Pancreas (tissue), 10 donors: ENCODE measurements at places on chromosomes 2 and 18. TPM values are rescaled to one million over a fixed set of nuclear protein-coding genes. Genes with fewer than 3 reads are reported as not detected.

GRCh38 chr18:1267021-1267420 lies 362.4 kb downstream of the ADCYAP1 start:
- DNase-seq = no peak

DNA sequence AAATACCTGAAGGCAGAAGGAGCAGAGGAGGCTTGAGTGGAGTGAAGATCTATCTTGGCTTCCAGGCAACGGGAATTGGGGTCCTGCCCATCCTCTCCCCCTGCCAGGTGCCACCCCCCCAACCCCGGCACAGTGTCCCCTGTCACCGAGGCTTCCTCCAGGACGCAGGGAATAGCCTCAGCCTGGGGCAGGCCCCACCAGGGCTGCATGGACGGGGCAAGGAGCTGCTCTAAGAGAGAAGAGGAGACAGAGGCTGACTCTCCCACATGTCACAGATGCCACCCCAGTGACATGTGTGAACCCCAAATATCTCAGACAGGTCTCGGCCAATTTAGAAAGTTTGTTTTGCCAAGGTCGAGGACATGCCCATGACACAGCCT lies 42.1 kb downstream of the PXDN start:
- no peak for DNase-seq

GRCh38 chr2:177970670-177971454 lies 101.7 kb downstream of the PDE11A start:
- no peak for DNase-seq

- no peak for DNase-seq
These were observed 245.6 kb upstream of the TCF4 start for GRCh38 chr18:55833543-55833942.

ODC1 gene
- total RNA-seq = 28.5 TPM

DNA sequence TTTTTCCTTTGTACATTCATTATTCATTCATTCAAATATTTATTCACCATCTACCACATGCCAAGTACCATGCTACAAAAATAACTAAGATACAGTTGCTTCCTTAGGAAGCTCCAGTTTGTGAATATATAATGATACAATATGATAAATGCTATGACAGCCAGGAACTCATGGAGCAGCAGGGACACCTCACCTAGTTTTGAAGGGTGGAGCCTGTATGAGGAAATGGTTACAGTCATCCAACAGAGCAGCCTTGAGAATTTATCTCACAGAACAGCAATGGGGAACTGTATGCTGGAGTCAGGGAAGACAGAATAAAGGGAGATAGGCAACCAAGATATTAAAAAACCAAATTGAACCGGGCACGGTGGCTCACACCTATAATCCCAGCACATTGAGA lies 124.0 kb downstream of the OSBPL1A start:
- no peak for DNase-seq

- DNase-seq = no peak
These were observed 269.4 kb downstream of the ETAA1 start for GRCh38 chr2:67666386-67667053.

- DNase-seq = no peak
These were observed 184.7 kb downstream of the NEDD4L start for GRCh38 chr18:58228762-58229161.

GRCh38 chr2:219612577-219613286 lies 14.7 kb upstream of the SLC4A3 start:
- no peak for DNase-seq

- no peak for DNase-seq
These were observed 806.1 kb upstream of the LRATD1 start for GRCh38 chr2:13826314-13826853.

CHRND gene
- total RNA-seq = 0.22 TPM

DNA sequence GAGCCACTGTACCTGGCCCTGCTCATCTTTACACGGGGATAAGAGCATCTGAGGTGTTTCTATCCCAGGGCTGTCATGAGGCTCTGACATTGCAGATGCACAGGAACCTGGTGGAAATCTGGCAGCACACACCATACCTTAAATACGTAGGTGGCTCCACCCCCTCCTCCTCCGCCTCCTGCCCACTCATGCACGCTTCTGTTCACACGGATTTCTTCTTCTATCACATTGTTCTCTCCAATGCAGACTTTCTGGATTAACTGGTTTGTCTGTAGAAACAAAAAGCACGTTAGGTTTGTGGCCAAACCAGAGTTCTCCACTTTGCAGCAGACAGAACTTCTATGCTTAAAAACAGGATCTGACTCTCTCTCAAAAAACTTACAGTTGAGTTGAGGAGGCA lies 118.2 kb downstream of the CLIP4 start:
- no peak for DNase-seq

DNA sequence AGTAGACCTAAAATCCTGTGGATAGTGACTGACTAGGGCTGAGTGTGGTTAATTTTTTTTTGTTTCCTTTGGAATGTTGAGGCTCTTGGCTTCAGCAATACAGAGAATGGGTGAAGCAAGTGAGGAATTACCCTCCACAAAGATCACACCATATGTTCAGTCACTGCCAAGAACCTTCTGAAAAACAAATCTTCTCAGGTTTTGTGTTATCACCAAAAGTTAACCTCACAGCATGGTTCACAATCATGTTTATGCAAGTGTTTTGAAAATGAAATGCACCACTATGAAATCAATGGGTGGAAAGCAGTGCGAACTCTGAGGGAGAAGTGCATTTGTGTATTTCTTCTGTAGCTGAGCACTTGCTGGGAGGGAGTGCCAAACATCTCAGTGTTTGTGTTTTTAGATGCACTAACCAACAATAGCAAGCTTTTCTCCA lies 44.4 kb downstream of the SPATS2L start:
- DNase-seq = no peak

DNA sequence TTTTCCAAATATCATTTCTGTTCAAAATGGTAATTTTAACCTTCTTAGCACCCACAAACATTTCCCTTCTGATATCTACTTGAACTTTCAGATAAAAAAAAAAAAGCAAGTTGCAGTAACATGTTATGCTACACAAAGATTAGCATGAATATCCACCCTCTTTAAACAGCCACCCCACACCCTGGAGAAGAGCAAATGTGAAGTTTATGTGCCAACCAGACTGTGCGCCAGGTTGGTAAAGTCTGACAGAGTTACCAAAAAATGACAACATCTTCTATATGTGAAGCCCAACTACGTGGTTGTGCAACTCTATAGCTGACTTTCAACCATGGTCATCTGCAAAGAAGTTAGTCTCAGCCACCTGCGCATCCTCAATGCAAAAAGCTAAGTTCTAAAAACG lies 62.6 kb downstream of the BCL11A start:
- DNase-seq = no peak

MBP gene
- total RNA-seq = 22.0 TPM

PCARE gene
- not detected for total RNA-seq

- no peak for DNase-seq
These were observed 92.0 kb upstream of the NEUROD1 start for GRCh38 chr2:181772334-181772733.

GRCh38 chr2:158743879-158744278 lies 51.2 kb upstream of the DAPL1 start:
- no peak for DNase-seq

SERPINB4 gene
- not detected for total RNA-seq

DNA sequence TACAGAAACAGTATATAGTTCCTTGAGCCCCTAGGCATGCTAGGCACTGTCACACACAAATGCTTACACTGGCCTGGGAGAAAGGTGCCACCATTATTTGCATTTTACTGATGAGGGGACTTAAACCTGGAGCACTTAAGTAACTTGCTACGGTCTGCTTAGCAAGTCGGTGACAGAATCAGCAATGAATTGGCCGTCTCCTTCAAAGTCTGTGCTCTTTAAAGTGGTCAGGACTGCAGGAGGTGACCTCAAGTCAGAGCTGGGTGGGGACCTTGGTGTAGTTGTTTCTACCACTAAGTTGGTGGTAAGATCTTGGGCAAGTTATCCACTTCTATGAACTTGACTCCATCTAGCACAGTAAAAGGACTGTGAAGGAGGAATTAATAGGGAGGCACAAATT lies 34.8 kb downstream of the PTPRM start:
- no peak for DNase-seq

LRP2 gene
- 0.06 TPM for total RNA-seq

- DNase-seq = no peak
These were observed 245.3 kb downstream of the TFCP2L1 start for GRCh38 chr2:121039679-121040078.

- DNase-seq = no peak
These were observed 95.7 kb downstream of the EFEMP1 start for GRCh38 chr2:55827855-55828254.

DNA sequence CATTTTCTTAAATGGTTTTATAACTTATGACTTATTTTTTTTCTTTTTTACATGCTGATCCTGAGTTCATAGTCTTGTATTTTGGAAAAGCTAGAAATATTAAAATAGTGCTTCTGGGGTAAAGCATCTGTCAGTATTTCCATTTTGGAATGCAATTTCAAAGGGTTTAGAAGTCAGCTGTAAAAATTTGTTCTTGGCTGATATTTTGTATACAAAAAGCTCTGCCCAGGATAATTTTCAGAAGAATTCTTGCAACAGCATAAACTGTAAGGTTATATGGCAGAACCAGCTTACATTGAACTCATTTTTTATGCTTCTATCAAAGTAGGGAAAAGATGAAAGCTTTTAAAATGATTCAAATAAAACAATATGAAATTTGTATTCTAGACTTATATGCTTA lies 97.4 kb downstream of the DIS3L2 start:
- DNase-seq = no peak

GRCh38 chr18:61549416-61549815 lies 216.2 kb downstream of the CDH20 start:
- DNase-seq = no peak

IL36A gene
- total RNA-seq = not detected

IL36RN gene
- not detected for total RNA-seq

GRCh38 chr2:102144128-102144527 lies 1.6 kb downstream of the IL1R1 start:
- DNase-seq = no peak

- DNase-seq = no peak
These were observed 834.5 kb upstream of the SALL3 start for GRCh38 chr18:78145096-78145495.

DNA sequence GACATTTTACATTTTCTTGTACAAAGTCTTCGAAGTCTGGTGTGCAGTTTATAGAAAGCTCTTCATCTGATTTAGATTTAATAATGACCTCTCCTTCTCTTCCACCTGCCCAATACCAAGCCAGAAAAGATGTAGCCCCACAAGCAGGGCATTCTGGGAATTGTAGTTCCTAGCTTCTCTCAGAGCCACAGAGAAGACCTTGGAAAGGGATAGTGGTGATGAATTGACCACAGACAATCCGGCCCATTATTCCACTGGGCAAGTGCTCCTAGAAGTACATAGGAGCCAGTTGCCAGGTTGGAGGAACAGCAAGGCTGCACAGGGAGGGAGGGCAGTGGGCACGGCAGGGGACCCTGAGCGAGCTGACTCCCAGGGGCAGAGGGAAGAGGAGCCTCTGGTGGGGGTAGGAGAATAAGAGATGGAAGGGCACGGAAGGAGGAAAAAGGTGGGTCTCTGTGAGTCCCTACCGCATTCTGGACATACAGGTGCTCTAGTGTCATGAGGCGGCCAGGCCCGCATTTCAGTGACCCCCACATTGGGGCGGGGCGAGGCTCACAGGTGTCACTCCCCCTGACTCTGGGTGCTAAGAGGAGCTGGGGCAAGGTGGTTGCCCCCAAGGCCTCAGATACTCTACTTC lies 152.5 kb upstream of the HAAO start:
- no peak for DNase-seq

SRD5A2 gene
- not detected for total RNA-seq

PROC gene
- total RNA-seq = 0.41 TPM

DNA sequence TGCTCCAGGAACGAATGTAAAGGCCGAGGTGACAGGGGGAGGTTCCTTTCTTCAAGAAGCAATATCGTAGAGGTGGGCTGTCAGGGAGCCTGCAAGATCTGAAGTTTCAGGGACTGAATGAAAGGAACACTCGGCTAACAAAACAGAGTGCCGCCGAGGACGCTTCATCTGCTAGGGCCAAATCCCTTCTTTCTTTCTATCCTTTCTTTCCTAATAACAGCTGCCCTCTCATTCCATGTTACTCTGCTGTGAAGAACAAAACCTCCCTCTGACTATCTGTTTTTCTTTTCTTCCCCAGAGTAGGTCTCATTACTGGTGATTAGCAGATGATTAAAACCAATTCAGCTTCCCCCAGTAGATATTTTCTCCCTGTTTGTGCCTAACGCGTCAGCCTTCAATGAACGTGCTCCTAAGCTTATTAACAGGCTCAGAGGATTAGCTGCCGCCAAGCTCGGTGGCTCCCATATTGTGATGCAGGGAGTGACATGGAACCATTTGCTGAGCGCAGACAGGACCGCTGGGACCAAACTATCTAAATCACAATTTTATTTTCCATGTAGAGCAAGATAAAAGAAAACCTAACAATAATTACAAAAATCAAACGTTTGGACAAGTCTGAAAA lies 414.6 kb downstream of the TMEM182 start:
- no peak for DNase-seq

GRCh38 chr2:170020777-170021176 lies 157.2 kb upstream of the MYO3B start:
- DNase-seq = no peak

GRCh38 chr2:220315098-220315823 lies 687.8 kb downstream of the SLC4A3 start:
- no peak for DNase-seq

PLEKHM3 gene
- total RNA-seq = 5.4 TPM

DNA sequence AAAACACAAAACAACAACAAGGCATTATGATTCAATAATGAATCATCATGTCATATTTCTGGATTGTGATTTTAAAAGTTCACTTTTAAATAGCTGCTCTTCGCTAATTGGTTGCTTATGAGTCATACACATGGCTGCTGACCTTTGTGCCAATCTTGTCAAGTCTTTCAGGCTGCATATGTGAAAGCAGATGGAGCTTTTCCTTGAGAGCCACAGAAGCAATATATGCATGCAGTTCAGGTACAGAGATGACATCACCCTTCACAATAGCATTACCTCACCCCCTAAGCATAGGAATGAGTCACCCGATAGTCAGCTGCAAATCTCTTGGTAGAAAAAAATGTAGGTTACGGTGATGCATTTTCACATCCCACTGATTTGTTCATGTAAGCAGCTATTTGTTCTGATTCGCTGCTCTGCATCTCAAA lies 27.2 kb downstream of the EIF2AK3 start:
- peak; percentile 84 for DNase-seq

GRCh38 chr2:28643911-28644334 lies 107.7 kb upstream of the PPP1CB start:
- no peak for DNase-seq
